ENCODE measurements at places on chromosomes 6 and 20. TPM values are rescaled to one million over a fixed set of nuclear protein-coding genes. Genes with fewer than 3 reads are reported as not detected.

- H3K27me3 ChIP-seq, result no peaks in the 10 kb centered on the region
- no peak for DNase-seq
- H3K4me1 ChIP-seq, result no peaks in the 10 kb centered on the region
- H3K36me3 ChIP-seq, result no peaks in the 10 kb centered on the region
These were observed 373.2 kb upstream of the CHD6 start for GRCh38 chr20:41991412-41991811.

Gene TCF21
- 0.52 TPM for total RNA-seq

Gene BAG2
- total RNA-seq, result 8.9 TPM

DNA sequence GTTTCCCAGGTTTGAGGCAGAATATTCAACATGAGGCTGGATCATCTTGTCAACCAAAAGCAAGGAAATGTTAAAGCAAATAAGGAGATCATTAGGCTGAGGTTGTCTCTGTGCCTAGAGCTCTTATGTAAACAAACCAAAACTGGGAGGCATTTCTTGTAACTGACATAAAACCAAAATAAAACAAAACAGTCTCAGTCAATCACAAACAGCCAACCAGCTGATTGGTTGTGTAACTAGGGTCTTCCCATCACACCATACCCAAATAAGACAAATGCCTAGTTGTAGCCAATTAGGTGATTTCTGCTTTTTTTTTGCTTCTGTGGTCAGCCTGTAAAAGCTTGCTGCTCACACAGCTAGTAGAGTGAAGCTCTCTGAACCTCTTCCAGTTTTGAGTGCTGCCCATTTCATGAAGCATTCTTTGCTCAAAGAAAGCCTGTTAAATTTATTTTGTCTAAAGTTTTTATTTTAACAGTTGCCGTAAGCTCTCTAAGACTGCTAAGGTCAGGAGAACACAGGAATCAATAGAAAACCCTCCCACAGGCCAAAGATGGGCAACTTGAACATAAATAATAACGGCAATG lies 8.9 kb upstream of the FITM2 start:
- DNase-seq, result no peak
- no peak overlapping the region for H3K27ac ChIP-seq
- no peaks in the 10 kb centered on the region for H3K36me3 ChIP-seq
- no peak overlapping the region for H3K4me3 ChIP-seq
- no peaks in the 10 kb centered on the region for H3K27me3 ChIP-seq

Gene SLC17A3
- total RNA-seq, result not detected
